ENCODE measurements at places on chromosomes 4 and X. TPM values are rescaled to one million over a fixed set of nuclear protein-coding genes. Genes with fewer than 3 reads are reported as not detected.

The SLC4A4 gene
- total RNA-seq: 1.2 TPM

The COL4A6 gene
- 28.5 TPM for total RNA-seq

The PTTG2 gene
- total RNA-seq: not detected

The MAGEA12 gene
- total RNA-seq: 0.24 TPM

The SLC25A31 gene
- not detected for total RNA-seq

The AKAP14 gene
- not detected for total RNA-seq

The TLR3 gene
- 1.9 TPM for total RNA-seq

The LAP3 gene
- total RNA-seq: 62.7 TPM

The MFAP3L gene
- 2.6 TPM for total RNA-seq

The ADAMTS3 gene
- 0.92 TPM for total RNA-seq

The AKAP4 gene
- 0.13 TPM for total RNA-seq

The S100P gene
- total RNA-seq: 1.6 TPM

The POF1B gene
- total RNA-seq: 0.14 TPM

The EVC2 gene
- 0.77 TPM for total RNA-seq

The UGT2B17 gene
- not detected for total RNA-seq

The LUZP4 gene
- not detected for total RNA-seq

The BGN gene
- total RNA-seq: 6.6 TPM

The LDB2 gene
- total RNA-seq: 8.5 TPM

The MND1 gene
- total RNA-seq: 1.8 TPM

The PROM1 gene
- 9.9 TPM for total RNA-seq

The ARHGEF9 gene
- 21.8 TPM for total RNA-seq

The IGSF1 gene
- 7.1 TPM for total RNA-seq

The GDI1 gene
- total RNA-seq: 296 TPM

Measured in motor neuron (in vitro differentiated cells).